Stimulated activated CD8-positive, alpha-beta memory T cell treated with anti-CD3 and anti-CD28 coated beads, Interleukin-4, amount 100 ng/mL, for 4 hours (primary cell): ENCODE measurements at places on chromosomes 6 and 20.

- DNase-seq: no peak
Observed at GRCh38 chr6:120214088-120214499, 864.5 kb upstream of the MAN1A1 start.

DNA sequence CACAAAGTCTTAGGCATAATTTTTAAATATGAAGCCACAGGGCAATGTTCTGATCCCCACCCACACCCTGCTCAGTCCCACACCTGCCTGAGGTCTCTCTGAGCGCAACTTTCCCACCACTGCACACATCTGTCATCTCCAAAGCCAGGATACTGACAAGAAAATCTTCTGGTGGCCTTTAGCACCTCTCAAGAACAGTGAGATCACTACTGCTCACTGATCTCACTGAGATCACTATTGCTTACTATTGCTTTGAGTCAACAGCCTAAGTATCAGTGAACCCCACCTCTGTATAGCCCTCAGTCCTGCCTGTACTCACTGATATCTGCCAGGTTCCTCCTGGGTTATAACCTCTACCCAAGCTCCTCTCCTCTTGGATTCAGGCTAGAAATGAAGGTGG, 6.4 kb downstream of the TNFRSF21 start:
- DNase-seq: no peak

- DNase-seq: no peak
Observed at GRCh38 chr6:169893624-169894023, 142.2 kb downstream of the ERMARD start.

- DNase-seq: no peak
Observed at GRCh38 chr6:25954756-25955155, 7.8 kb upstream of the TRIM38 start.

GRCh38 chr20:49896204-49896603, 19.1 kb downstream of the SPATA2 start:
- no peak for DNase-seq
